Iris pigment epithelial cell (primary cell): ENCODE measurements at places on chromosomes 5 and 9.
A peak's percentile ranks its signal among the peaks of the same experiment; 100 is the strongest.

GRCh38 chr5:31827867-31828266, 188.9 kb downstream of the PDZD2 start:
- DNase-seq, result peak; percentile 69

DNA sequence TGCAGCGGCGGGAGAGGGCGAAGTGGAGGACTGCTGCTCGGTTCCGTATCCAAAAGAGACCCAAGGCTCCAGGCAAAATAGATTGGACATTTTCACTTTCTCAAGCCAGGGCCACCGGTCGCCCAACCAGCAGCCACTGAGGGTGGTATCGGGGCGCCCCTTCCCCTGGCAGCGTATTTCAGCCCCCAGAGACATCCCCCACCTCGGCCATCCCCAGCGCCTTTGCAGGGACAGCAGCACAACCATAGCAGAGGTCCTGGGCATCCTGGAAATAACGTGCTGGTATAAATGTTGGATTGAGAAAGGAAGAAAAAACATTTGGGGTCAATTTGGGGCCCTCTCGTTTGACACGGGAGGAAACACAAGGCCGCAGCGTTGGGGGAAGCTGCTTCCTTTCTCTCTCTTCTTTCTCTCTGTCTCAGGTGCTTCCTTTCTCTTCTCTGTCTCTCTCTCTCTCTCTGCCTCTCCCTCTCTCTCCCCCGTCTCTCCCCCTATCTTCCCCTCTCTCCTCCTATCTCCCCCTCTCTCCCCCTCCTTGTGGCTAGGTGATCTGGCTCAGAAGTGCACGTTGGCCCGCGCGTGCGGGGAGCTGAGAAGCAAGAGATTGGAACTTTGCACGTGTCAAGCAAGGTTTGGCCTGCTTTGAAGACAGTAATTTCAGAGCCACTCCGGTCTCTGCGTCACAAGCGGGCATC, 624 bp upstream of the RETREG1 start:
- DNase-seq, result no peak

- DNase-seq, result peak; percentile 37
These were observed 138.0 kb upstream of the KCNN2 start for GRCh38 chr5:114223866-114224265.

GRCh38 chr9:118336943-118337330, 632.7 kb downstream of the TLR4 start:
- no peak for DNase-seq

GRCh38 chr5:107389130-107389774, 281.5 kb downstream of the EFNA5 start:
- DNase-seq, result peak; percentile 83

DNA sequence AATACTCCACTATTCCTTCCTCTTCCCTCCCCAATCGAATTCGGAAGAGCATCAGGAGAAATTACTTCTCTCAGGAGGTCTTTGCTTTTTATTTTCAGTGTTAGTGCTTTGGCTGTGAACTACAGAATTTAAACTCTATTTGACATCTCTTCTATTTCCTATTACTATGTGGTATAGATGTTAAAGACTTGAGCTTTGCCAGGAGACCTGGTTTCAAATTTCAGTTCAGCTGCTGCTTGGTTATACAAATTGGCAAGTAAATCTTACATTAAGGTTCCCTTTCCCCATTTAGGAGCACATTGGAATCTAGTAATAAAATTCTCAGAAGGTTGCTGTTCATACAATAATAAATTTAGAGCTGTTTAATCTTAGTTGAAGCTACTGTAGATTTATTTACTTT, 13.1 kb downstream of the UHRF2 start:
- DNase-seq, result peak; percentile 64

- no peak for DNase-seq
These were observed 111.4 kb downstream of the CCDC192 start for GRCh38 chr5:127814588-127814973.

DNA sequence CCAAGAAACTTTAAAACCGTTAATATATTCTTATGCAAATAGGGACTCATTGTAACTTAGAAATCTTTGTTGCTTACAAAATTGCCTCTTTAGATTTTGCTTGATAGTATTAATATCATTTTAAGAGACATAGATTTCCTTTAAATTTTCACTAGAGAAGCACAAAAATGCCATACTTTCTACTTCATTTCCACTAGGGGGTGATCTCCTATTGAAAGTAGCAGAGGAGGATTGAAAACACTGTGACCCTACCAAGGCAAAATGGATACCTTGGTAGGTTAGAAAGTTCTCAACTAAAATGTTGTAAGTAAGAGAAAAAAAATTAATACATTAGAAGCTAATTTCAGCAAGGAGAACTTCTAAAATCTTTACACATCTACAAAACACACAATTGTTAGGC, 204.9 kb downstream of the CHSY3 start:
- peak; percentile 39 for DNase-seq

- no peak for DNase-seq
These were observed 5.4 kb downstream of the RAD17 start for GRCh38 chr5:69374911-69375446.

- DNase-seq, result no peak
These were observed 146.9 kb downstream of the GOLPH3 start for GRCh38 chr5:32027093-32027716.

GRCh38 chr5:177336112-177336511, 15.4 kb downstream of the LMAN2 start:
- no peak for DNase-seq

DNA sequence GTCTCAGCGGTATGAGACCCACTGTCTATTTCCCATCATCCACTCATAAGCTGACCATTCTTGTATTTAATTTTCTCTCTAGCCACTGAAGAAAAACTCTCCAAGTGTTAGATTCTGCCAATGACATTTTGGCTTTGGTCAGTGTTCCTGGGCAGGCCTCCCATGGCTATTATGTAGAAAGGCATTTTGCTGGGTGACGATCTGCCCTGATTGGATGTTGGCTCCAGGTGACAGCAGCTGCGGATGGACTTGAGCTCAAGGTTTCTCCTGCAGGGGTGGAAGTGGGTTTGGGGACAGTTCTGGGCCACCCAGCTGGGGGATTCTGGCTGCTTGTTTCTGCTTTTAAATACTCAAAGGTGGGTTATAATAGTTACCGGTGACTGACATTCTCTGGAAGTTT, 31.6 kb downstream of the ACSL6 start:
- DNase-seq, result no peak

DNA sequence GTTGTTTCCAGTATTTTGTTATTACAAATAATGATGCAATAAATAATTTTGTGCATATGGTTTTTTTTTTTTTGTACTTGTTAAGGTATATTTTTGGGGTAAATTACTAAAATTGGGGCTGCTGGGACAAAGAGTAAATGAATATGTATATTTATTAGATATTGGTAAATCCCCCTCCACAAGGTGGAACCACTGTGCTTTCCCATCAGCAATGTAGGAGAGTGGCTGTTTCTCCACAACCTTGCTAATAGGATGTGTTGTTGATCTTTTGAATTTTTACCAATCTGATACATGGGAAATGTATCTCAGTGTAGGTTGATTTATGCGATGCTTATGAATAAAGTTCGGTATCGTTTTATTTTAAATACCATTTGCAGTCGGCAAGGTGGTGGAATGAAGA, 118.1 kb downstream of the TRPM3 start:
- DNase-seq, result no peak

GRCh38 chr5:168198359-168198758, 93.1 kb upstream of the WWC1 start:
- DNase-seq, result no peak

DNA sequence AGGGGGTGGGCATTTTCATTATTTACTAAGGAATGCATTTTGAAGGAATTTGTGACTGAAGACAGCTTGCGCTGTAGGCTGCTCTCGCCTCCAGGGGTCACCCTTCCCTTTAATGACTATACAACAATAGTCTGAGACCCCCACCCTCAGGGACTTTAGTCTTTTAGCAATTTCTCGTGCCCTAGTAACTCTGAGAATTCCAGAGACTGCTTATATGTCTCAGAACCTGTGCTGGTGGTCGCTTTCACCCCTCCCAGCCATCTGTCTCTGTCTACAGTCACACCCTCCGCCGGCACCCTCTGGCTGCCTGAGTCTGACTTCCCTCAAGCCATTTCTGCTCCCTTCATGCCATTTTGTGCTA, 671.4 kb downstream of the NR2F1-AS1 start:
- peak; percentile 35 for DNase-seq

DNA sequence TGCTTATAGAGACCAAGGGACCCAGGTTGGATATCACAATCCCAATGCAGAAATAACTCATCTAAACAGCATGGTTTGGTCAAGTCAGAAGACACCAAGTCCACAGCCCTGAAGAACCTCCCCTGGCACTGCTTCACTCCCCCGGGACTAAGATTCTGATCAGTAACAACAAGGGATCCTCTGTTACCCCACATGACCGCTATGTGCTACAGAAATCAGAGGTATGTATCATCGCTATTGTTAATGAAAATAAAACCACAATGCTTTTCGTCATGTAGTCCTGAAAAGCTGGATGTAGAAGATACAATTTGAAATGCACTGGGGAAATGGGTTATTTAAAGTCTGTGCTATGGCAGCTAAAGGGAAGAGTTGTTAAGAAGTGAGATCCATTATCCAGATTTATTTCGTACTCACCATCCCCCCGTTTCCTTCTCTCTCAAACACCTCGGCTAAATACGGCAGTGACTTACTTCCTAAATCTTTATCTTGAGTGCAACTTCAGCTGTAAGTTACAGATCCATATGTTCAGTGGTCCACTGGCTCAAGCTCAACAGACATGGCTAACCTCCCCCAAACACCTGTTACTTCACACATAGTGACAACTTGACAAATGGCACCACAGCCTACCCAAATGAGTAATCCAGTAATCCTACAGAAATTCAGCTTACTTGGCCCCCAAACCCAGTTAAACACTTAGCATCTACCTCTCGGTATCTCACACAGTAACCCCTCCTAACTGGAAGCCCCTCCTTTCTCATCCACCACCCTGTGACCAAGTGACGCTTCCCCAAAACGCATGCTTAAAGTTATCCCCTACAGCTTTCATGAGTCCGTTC, 129.2 kb downstream of the MYO10 start:
- DNase-seq, result no peak

- no peak for DNase-seq
These were observed 45.9 kb upstream of the VPS13A start for GRCh38 chr9:77131399-77131798.

GRCh38 chr9:97591535-97591934, 41.6 kb downstream of the TSTD2 start:
- no peak for DNase-seq

GRCh38 chr5:61806491-61807020, 474.5 kb downstream of the ZSWIM6 start:
- no peak for DNase-seq

GRCh38 chr5:170470275-170470674, 33.5 kb upstream of the KCNIP1 start:
- DNase-seq, result no peak

DNA sequence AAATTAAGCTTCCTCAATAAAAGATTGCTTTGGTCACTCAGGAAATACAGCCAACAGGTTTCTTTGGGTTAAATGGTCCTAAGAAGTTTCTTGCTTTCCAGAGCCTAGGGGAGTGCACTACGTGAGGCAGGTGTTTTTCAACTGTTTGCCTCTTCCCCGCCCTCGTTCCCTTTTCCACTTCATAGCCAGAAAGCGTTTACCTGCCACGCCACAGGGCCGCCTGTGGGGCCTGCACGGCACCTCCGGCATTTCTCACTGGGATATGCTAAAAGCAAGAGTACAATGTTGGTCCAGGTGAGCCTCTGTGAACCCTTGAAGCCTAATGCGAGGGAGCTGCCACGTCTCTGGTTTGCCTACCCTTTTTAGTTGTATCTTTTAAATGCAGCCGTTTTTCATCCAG, 167.6 kb upstream of the OTULINL start:
- no peak for DNase-seq

DNA sequence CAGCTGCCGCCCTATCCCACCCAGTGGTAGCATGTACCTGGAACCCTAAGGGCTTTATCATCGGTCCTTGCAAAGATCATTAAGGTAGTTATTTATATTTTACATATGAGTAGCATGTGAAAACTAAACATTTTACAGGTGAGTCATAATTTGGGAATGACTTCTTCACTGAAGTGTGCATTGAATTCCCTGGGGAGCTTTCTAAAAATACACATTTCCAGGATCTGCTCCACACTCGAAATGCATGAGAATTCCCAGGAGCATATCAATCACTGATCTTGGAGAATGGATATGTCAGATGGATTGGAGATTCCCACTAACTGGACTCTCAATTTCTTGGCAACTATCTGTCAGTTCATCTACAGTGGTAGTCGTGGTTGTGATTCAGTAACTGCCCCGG, 717.5 kb downstream of the IRX1 start:
- DNase-seq, result no peak

GRCh38 chr5:1526681-1527131, 2.9 kb upstream of the LPCAT1 start:
- DNase-seq, result no peak

DNA sequence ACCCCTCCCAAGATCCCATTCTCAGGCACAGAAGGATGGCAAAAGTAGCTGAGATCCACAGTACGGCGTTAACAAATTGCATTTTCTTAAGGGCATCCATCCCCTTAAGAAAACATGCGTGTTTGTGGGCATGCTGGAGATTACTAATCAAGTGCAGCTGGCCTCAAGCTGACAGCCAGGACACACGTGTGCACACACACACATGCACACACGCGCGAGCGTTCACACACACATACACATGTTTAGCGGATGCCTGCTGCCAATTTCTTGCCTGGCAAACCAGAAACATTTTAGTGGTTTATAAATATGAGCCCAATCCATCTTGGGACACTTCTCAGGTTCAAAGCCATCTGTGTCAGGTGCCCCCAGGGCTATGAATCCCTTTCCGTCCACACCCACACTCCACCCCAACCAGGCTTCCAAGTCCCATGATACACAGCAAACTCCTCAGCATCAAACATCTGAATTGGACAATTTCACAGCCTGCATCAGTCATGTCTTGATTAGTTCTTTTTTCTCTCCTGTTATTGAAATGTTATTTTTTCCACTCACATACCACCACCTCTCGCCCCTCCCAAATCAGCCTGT, 23.5 kb upstream of the SMIM23 start:
- no peak for DNase-seq

GRCh38 chr5:158409507-158409906, 550.6 kb upstream of the CLINT1 start:
- DNase-seq, result no peak

DNA sequence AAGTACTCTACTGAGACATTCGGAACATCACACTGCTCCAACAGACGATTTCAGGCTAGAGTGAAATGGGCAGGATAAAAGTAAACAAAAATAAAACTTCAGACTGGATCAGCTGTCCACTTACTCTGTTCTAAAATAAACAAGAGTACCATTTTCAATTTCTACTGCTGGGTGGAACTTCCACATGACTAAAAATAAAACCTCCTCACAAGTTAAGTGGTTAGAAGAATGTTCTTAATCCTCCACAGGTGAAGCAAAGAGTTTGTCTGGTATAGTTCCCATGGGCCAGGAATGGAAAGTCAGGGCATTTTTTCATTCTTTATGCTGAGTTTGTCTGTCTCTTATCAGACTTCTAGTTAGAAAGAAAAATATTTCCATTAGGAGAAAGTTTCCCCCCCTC, 15.7 kb downstream of the NUDT12 start:
- DNase-seq, result no peak

DNA sequence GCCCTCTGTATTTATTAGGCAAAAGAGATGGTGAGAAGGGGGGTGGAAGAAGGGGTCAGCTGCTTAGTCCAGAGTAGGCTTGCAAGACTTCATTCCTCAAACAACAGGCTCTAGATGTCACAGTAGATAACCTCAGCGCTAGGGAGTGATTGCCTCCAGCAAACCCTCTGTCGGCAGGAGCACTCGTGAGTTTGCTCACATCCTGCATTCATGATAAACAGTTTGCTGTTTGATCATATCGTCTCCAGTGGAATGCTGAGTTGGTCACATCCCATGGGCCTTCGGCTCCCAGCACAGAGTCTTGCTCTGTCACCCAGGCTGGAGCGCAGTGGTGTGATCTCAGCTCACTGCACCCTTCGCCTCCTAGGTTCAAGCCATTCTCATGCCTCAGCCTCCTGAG, 3.6 kb downstream of the TTC23L start:
- no peak for DNase-seq
